ENCODE measurements at places on chromosomes 3 and 15.

DNA sequence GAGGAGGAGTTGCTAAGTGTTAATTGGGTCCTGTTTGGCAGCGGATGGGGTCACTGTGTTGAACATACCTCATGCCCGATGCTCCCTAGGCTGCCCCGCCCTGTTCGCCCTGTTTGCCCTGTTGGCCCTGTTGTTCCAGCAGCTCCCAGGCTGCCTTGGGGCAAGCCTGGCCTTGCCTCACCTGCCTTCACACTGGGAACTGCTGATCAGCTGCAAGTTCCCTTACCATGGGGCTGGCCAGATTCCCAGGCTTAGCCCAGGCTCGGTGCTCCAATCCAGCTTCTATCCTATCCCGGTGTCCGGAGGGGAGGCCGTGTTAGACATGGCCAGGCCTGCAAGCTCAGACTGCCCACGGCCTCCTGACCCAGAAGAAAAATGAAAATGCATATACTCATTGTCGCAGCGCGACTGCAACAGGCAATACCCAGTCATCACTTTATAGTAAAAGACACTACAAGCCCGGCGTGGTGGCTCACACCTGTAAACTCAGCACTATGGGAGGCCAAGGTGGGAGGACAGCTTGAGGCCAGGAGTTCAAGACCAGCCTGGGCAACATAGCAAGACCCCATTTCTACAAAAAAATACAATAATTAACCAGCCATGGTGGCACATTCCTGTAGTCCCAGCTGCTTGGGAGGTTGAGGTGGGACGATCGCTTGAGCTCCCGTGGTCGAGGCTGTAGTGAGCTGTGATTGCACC is 42.9 kb upstream of the ZNF710 start:
- DNase-seq = no peak

DNA sequence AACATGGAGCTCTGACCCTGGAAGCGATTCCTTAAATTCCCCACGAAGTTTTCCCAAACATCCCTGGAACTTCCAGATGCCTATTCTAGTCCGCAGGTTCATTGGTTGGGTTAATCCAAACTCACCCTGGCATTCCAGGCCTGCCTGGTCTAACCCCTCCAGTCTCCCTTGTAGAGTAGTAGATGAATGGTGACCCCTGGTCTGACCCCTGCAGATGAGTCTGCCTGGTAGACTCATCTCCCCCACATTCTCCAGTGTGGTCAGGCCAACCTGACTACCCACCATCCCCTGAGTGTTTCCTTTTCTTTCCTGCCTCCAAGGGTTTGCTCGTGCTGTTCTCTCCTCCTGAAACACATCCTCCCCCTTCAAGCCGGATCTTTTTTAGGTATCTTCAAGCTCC is 10.8 kb upstream of the HRH1 start:
- no peak for DNase-seq

DNA sequence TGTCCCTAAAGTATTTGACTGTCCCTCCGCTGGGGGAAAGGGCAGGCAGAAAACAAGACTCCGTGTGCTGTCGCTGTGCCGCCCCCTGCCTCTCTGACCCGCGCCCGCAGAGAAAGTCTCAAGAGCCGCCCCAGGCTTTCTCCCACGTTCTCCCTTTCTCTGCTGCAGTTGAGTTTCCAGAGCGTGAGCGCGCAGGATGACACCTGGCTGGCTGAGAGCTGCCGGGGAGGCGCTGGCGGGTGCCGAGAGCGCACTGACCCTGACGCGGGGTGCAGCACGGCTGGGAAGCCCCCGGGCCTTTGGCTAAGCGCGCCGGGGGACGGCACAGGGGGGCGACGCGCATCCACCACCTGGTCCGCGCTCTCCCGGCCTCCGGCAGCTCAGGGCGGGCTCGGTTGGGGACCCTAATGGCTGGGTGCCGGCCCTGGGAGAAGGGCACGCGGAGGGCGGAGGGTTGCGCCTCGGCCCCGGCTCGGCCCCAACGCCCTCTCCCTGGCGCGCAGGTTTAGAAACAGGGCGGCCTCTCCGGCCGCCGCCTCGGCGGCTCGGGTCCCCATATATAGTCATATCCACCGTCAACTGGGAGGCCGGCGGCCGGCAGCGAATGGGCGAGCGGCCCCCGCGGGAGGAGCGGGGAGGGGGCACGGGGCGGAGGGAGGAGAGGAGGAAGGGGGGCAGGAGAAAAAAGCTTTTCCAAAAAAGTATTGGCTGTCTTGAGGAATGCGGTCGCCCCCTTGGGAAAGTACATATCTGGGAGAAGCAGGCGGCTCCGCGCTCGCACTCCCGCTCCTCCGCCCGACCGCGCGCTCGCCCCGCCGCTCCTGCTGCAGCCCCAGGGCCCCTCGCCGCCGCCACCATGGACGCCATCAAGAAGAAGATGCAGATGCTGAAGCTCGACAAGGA is at the start of gene TPM1:
Gene TPM1, plus strand, starts transcription at position 774 of the 903 bp plus-strand sequence. Its CDS starts 83 bp downstream, at position 857.
- no peak for DNase-seq

- DNase-seq = no peak
Measured at GRCh38 chr15:99956820-99957641, 223.8 kb upstream of the LYSMD4 start.

GRCh38 chr15:63930034-63930433 is 96.3 kb upstream of the HERC1 start:
- DNase-seq = no peak

DNA sequence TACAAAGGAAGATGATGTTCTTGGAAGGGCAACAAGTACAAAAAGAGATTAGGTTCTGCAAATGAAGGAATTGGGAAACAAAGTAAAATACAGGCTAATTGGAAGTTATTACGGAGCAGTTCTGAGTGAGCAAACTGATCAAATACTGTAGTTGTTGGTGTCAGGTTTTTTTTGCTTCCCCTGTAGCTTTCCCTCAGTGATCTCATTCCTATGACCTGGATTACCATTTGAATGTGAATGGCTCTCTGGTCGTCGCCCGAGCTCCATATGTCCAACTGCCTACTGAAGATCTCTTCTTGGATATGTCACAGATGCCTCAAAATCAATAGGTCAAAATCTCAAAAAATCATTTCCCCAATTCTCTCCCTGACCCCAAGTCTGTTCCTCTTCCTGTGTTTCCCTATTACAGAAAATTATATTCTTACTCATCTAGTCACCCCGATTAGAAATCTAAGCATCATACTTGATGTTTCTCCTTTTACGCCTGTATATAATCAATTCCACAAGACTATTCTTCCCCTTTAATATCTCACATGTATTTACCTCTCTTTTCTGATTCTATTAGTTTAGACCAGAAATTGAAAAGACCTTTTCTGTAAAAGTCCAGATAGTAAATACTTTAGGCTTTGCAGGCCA is 29.0 kb downstream of the GOLM2 start:
- DNase-seq = no peak

Data from activated naive CD4-positive, alpha-beta T cell (primary cell).